ENCODE measurements at places on chromosomes 3 and 15.

GRCh38 chr3:50123394-50124051 is 31.6 kb upstream of the SEMA3F start:
- DNase-seq: no peak

GRCh38 chr3:141367038-141367730 is 1.1 kb upstream of the ZBTB38 start:
- DNase-seq: no peak

DNA sequence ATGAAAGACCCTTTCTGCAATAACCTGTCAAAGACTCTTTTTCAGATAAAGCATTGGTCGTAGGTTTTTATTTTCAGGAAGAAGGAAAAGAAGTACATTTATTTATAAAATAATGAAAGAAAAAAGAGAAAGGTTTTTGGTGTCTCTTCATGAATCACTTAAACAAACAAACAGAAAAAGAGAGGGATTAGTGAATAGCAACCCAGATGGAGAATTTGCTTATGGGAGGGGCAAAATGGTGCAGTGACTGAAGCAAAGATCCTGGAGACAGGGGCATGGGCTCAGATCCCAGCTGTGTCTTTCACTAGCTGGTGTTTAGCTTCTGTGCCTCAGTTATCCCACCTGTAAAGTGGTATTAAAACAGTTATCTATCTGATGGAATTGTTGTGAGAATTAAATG is 78.6 kb upstream of the PFN2 start:
- DNase-seq: no peak

- DNase-seq: no peak
Measured at GRCh38 chr3:191324936-191325335, 4.3 kb upstream of the CCDC50 start.

DNA sequence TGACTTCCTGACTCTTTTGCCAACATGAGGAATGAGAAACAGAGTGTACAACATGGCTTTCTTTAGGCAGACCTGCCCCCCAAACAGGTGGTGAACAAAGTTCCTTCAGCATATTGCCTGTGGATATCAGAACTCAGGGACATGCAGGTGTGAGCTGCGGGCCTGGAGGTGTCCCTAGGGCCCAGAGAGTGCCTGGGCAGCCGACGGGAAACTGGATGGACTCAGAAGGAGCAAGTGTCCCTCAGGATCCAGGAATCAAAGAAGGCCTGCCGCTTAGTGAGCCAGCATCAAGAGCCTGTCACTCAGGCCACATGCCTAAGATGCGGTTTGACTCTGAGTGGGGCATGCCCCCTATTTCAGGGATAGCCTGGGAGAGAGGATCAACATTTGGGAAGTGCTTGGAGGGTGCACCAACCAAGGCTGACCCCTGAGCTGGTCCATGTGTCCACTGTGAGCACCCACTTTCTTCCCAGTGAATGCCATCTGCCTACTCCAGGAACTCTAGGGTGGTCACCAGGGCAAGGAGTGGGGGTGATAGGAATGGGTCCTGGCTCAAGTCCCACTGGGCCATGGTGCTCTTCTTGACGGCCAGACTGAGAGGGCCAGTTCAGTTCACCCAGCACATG is 16.1 kb upstream of the POLR2M start:
- DNase-seq: no peak

DNA sequence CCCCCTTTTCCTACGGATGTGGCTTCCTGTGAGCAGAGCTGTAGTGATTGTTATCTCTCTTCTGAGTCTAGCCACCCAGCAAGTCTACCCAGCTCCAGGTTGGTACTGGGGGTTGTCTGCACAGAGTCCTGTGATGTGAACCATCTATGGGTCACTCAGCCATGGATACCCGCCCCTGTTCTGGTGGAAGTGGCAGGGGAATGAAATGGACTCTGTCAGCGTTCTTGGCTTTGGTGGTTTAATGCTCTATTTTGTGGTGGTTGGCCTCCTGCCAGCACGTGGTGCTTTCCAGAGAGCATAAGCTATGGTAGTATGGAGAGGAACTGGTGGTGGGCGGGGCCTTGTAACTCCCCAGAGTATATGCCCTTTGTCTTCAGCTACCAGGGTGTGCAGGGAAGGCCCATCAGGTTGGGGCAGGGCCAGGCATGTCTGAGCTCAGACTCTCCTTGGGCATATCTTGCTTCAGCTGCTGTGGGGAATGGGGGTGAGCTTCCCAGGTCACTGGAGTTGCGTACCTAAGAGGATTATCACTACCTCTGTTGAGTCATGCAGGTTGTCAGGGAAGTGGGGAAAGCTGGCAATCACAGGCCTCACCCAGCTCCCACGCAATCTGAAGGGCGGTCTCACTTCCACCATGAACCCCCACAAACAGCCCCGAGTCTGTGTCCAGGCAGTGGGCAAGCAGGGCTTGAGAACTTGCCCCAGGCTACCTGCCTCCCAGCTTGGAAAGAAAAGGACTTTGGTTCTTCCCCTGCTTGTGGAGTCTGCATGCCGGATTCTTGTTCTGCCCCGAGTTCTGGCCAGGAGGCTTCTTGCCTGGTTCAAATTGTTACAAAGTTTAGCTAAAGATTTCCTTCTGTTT is 9.0 kb upstream of the ADGRG7 start:
- DNase-seq: no peak

DNA sequence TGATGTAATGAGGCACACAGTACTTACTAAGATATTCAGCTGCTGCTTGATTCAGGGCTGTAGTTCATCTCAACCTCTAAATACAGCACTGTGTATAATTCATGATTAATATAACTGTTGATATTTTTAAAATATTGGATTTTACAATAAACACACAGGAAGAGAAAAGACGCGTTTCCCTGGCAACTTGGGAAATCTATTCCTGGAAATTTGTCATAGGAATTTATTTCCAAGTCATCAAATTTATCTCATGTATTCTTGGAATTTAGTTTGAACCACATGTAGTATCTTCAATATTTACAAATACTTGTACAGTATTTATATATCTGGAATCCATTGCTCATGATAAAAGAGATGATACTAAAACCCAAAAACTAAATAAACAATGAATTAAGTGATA is 30.6 kb downstream of the EPHA3 start:
- DNase-seq: no peak

- DNase-seq: no peak
Measured at GRCh38 chr15:73283366-73283962, 85.3 kb downstream of the HCN4 start.

DNA sequence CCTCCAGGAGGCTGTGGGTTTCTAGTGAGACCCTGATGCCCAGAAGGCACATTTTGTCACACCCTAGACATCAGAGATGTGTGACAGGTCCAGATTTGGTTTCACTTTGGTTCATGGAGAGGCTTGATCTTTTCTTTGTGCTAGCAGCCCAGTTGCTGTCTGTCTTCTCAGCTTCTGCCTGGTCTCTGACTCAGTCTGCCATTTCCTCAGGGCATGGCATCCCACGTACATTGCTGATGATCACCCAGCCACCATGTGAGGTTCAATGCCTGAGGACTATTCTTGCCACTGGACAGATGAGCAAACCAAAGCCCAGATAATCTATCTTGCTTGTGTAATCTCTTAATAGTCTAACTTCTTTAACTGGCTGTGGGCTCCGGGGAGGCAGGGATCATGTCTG is 144.9 kb upstream of the MRPS22 start:
- no peak for DNase-seq

DNA sequence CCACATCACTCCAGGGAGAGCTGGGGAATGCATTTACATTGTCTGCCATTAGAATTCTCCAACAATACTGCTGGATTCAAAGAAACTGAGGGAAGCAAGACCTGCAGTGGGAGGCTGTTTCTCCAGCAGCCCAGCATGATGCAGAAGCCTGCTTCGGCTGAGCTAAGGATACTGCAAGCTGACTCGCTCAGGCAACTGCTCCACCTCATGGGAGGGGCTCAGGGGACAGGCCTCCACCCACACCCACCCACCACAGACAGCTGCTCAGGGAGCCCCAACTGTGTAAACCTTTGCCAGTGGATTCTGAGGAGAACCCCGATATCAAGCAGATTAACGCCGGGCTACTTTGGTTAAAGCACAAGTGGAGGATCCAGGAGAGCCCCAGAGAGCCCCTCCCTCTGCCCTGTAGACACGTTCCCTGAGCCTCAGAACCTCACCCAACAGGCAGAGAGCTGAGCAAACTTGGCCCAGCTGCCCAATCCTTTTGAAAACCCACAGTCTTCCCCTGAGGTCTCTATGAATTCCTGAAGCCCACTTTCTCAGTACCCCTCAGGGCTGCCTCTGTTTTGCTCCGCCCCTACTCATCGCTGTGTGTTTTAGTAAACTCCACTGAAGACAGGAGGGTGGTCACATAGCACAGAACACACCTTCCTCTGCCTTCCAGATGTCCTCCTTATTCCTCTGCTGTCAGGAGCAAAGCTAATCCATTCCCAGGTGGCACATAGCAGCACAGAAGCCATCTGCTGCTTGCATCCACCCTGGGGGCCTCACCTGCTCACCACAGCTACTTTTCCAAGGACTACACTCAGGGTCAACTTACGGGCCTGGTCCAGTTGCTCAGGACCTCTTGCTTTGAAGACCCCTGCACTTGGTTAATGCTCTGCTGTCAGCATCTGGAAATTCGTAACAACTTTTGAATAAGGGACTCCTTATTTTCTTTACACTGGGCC is 269.0 kb downstream of the ABHD5 start:
- no peak for DNase-seq

DNA sequence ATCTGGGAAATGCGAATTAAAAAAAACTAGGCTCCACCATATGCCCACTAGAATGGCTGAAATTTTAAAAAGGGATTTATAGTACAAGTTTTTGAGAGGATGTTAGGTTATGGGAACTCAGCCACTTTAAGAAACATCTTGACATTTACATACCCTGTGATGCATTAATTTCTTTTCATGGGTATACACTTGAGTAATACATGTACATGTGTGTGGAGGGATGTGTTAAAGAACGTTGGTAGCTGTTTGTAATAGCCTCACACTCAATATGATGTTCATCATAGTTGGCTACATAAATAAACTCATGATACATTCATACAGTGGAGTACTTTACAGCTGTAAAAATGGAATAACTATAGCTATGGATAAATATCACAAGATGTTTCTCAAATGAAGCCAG is 40.9 kb downstream of the MEF2A start:
- DNase-seq: no peak

DNA sequence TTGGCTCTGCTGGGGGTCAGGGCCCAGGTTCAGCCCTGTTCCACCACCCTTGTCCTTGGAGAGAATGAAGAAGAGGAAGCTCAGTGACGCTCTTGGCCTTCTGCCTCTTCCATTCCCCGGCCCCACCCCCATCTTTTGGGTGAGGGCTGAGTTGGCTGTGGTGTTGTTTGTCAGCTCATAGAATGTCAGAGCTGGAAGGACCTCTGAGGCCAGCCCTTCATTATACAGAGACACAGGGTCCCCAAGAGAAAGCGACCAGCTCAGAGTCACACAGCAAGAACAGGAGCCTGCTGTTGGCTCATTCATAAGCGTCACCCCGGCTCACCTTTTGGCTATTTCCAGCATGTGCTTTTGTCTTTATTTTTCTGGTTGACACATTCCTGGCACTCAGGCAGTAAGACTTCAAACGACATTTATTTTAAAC is 68.2 kb downstream of the AAGAB start:
- DNase-seq: no peak

DNA sequence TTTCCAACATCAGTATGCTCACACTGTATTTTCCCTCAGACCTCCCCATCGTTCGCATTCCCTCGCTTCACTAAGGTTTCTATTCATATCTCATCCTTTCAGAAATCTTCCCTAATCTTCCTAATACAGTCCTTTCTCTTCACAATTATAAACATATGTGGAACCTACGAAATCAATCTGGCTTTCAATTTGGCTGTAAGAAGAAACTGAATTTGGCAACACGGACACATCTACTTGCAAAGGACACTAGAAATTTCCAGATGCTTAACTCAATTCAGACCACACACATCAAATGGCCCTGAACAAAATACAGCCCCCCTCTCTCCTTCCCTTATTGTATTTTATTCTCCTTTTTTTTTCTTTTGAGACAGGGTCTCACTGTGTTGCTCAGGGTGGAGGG is 39.1 kb upstream of the TM4SF19 start:
- DNase-seq: no peak

GRCh38 chr3:184766555-184767261 is 45.3 kb upstream of the VPS8 start:
- no peak for DNase-seq

DNA sequence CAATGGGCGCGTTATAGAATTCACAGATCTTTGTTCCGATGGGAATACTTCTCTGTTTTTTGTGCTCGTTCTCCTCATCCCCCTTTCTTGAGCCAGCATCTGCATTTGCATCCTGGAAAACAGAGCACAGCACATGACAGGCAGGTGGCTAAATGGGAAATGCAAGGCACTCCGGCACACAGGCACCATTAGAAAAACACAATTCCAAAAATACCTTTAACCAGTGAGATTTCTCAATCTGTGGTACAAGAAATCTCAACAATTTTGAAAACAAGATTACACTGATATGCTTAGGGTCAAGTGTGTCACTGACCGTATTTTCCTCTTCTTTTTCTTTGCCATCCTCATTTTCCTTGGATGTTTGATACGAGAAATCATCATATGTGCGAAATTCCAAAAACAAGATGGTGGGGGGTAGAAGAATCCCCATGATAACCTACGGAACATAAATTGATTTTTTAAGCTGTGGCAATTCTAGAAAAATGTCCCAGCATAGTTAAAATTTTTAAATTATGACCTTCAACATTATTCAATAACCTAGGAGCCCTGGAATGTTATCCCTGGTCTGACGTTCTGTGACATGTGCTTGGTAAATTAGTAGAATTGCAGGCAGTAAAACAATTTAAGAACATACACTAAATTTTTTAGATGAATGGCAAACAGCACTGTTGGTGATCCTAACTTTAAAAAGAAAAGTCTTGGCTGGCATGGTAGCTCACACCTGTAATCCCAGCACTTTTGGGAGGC is 46.5 kb upstream of the MTMR10 start:
- DNase-seq: no peak

- no peak for DNase-seq
Measured at GRCh38 chr3:33581666-33582065, 136.4 kb downstream of the CLASP2 start.

DNA sequence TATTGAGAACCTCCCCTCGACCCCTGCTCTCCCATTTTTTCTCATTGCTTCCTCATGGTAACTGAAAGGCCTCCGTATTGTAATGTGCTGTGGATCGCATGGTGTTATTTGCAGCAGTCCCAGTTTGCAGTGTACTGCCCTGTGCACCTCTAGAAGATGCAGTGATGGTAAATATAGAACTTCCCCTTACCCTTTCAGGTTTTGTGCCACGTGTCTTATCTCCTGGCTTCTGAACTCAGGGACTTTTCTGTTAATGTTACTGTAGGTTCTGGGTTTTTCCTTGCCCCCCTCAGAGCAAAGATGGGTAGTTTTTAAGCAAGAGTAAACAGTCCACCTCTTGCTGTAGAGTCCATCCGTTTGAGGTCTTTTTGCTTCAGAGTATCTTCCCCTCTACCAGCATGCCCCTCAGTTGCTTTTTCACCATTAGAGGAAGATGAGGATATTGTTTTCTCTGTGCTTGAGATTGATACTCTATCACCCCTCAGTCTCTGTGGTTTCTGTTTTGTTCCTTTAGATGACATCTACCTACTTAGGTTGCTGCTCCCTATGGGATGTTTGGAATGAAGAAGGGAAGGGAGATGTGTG is 22.4 kb downstream of the CHD2 start:
- no peak for DNase-seq

- DNase-seq: no peak
Measured at GRCh38 chr3:105343991-105344390, 22.7 kb upstream of the ALCAM start.

GRCh38 chr3:143526011-143526545 is 322.2 kb downstream of the SLC9A9 start:
- DNase-seq: no peak

Data from activated gamma-delta T cell (primary cell).